ENCODE measurements at places on chromosomes 1 and 21. TPM values are rescaled to one million over a fixed set of nuclear protein-coding genes. Genes with fewer than 3 reads are reported as not detected.

FMOD gene
- 1.6 TPM for total RNA-seq

ARMH1 gene
- 1.3 TPM for total RNA-seq

ADAMTS4 gene
- total RNA-seq, result 2.3 TPM

PSMB2 gene
- total RNA-seq, result 31.3 TPM

LCE3D gene
- not detected for total RNA-seq

PLCH2 gene
- under 0.01 TPM for total RNA-seq

DNAJC11 gene
- total RNA-seq, result 44.5 TPM

CYP4A11 gene
- not detected for total RNA-seq

All from smooth muscle cell of trachea (primary cell).